ENCODE measurements at places on chromosomes 5 and 9.

DNA sequence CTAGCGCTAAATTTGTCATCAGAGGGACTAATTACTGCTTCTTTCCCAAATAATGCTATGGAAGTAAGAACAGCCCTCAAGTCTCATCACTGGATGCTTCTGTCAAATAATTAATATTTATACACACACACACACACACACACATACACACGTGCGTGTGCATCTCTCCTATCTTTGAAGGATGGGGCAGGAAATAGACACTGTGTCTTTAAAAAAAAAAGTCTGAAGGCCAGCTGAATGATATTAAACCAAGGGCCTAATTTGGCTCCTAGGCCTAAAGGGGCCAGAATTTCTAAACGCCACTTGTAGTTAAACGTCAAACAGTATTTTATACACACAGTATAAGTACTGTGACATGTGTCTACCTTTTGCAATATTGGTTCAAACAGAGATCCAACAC lies 3.3 kb downstream of the SLF1 start:
- no peak for DNase-seq

GRCh38 chr5:89255845-89256463 lies 373.0 kb upstream of the MEF2C start:
- no peak for DNase-seq

- DNase-seq, result no peak
These were observed 42.4 kb upstream of the LARP1 start for GRCh38 chr5:154712518-154713437.

DNA sequence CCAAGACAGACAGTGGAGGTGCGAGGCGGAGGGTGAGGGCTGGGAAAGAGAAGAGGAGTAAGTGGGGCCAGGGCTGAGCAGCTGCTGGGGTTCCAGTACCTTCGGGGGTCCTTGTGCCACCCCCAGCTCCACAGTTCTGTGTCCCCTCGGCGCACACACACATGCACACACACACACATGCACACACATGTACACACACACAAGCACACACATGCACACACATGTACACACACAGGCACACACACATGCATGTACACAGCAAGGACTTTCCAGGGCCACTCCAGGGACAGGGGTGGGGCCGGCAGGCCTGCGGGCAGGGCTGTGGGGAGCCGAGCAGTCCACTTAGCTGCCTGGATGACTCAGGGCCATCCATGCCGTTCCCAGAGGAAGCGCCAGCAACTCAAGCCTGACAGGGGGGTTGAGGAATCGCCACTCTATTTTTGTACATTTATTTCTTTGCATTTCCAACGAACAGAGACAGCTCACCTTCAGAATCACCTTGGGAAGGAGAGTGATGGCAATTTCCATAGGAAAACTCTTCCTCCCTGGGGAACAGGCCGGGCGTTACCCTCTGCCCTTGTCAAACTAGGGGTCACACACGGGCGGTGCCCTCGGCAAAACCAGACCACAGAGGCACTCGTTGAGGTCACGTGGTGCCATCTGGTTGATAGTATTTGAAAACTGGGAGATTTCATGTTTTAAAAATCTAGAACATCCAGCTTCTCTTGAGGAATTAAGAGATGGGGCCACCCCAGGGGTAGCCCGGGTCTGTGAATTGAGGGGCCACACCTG lies 135.7 kb downstream of the ADAMTS2 start:
- DNase-seq, result no peak

- DNase-seq, result no peak
These were observed 16.8 kb upstream of the SLC9A3 start for GRCh38 chr5:540906-541538.

DNA sequence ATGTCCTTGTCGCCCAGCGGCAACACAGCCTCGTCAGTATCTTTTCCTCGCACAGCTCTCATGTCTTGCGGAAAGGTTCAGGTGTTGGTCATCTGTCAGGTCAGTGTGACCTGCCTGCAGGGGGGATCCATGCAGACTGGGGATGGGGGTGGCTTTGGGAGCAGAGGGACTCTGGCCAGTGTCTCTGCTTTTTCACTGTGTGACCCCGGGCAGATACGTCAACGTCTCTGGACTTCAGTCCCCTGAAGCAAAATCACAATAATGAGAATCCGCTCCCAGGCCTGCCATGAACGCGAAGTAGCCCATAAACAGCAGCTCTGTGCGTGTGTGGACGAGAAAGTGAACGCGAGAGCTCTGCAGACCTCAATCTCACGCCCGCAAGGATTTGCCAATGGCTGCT lies 75.7 kb upstream of the FCN1 start:
- DNase-seq, result no peak

- no peak for DNase-seq
These were observed 513.7 kb upstream of the PTGER4 start for GRCh38 chr5:40165789-40166728.

GRCh38 chr5:123182072-123182471 lies 93.0 kb downstream of the PRDM6 start:
- DNase-seq, result no peak

DNA sequence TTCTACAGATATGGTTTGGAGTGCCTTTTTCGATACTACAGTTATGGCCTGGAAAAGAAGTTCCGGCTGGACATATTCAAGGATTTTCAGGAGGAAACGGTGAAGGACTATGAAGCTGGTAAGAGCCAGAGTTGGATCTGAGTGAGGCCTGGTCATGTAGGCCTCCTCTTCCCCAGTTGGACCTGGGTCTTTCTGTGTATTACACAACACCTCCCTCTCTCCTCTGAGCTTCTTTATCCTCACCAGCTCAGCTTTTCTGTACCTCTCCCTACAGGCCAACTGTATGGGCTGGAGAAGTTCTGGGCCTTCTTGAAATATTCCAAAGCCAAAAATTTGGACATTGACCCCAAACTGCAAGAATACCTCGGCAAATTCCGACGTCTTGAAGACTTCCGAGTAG lies 39.2 kb downstream of the FAXDC2 start:
- DNase-seq, result no peak

DNA sequence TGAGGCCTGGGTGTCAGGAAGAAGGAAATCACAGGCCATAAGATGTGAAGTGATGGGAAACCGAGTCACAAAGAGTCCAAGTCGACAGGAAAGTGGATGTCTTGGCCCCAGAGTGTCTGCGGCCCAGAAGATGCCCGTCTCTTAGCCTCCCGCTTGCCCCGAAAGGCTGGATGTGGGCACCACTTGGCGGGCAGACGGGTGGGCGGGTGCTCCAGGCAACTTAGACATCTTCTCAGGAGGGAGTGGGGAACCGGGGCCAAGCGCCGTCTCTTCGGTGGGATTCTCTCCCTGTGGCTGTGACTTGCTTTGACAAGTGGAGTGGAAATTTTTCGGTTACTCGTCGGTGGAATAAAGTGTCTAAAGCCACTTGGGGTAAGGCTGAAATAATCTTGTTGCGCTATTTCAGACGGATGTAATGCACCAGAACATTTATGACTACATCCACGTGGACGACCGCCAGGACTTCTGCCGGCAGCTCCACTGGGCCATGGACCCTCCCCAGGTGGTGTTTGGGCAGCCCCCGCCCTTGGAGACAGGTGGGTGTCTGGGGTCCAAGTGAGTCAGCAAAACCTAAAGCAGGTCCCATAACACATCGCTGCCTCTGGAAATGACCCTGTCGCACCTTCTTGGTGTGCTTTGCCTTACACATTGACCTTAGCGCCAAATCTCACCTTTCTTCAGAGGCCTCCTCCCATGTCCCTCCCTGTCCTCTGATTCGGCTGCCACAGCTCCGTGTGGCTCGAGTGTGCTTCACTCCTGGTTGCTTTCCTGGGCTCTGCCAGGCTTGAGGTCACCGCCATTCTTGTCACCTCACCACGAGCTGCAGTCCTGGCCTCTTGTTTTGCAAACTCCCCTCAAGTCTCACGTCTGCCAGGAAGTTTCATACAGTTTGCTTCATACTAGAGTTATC lies 20.4 kb upstream of the EXOC3 start:
- DNase-seq, result no peak

- DNase-seq, result no peak
These were observed 37.1 kb upstream of the PALM2AKAP2 start for GRCh38 chr9:109742776-109743348.

DNA sequence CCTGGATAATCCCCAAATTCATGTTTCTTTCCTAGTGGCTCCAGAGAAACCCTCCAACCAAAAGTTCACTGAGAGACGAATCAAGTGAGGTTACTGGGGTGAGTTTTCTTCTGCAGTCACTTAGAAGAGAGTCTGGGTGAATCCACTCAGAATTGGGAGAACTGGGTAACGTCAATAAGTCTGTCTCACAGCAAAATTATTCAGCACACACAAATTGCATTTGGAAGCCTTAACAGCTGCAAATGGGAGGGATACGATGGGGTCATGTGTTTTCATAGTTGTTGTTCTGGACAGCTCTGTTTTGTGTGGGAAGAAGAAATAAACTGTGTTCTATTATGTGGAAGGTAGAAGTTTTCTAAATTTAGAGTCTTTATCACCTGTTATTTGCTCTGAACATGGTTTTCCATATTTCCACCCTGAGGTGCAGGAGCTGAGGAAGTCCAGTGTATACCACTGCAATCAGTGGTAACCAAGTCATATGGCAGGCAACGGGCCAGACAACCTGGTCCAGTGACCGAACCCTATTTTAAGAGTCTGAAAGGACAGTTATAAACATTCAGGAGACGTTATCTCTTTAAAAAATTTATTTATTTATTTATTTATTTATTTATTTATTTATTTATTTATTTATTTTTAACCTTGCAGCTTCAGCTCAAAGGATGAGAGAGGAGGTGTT lies 21.9 kb downstream of the MARCHF3 start:
- no peak for DNase-seq

- no peak for DNase-seq
These were observed 1.4 kb downstream of the MZB1 start for GRCh38 chr5:139388198-139388821.

DNA sequence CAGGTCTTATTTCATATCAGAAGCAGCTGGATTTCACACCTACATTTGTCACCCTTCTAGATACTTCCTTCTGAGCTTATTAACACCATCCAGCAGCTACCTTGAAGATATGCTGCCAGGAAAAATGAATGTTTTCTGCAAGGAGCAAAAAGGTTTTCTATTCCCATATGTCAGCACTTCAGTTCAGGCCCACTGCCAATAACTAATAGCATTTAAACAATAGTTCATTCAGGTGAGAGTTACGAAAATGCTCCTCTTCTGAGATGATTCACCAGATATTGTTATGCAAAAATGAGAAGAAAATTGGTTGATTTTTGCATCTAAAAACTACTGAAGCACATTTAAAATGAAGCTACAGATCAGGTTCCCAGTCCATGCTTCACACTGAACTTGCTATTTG lies 56.4 kb upstream of the ISL1 start:
- DNase-seq, result no peak

GRCh38 chr5:161078793-161079192 lies 226.8 kb upstream of the ATP10B start:
- no peak for DNase-seq

GRCh38 chr5:147436596-147436995 lies 73.3 kb downstream of the DPYSL3 start:
- DNase-seq, result no peak

DNA sequence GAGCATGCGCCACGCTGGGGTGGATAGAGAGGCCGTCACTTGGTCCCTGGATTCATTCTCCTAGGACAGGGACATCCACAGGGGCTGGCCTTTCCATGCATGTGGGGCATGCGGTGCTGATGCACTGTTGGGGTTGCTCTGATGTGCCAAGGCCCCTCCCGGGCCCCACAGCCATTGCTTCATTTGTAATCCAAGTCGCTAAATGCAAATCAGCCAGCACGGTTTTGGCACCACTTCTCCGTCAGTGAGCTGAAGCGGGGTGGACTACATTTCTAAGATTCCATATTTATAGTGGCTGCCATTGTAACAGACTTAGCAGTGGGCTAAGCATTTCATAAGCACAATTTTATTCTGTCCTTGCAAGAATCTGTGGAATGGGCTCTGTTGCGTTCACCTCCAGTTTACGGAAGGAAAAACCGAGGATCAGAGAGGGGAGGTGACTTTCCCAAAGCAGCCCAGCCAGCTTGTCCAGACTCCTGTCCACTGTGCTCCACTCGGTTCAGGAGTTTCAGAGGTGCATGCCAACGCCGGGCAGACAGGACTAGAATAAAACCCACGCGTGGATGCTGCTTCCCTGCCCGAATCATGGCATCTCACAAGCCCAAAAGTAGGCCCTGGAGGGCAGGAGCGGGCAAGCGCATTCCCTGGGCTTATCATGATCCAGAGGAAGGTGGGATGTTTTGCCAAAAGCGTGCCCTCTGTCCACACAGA lies 102.6 kb upstream of the COL5A1 start:
- no peak for DNase-seq

GRCh38 chr5:24235946-24236345 lies 408.8 kb downstream of the CDH10 start:
- no peak for DNase-seq

- no peak for DNase-seq
These were observed 45.2 kb downstream of the RNF130 start for GRCh38 chr5:180026320-180026719.

DNA sequence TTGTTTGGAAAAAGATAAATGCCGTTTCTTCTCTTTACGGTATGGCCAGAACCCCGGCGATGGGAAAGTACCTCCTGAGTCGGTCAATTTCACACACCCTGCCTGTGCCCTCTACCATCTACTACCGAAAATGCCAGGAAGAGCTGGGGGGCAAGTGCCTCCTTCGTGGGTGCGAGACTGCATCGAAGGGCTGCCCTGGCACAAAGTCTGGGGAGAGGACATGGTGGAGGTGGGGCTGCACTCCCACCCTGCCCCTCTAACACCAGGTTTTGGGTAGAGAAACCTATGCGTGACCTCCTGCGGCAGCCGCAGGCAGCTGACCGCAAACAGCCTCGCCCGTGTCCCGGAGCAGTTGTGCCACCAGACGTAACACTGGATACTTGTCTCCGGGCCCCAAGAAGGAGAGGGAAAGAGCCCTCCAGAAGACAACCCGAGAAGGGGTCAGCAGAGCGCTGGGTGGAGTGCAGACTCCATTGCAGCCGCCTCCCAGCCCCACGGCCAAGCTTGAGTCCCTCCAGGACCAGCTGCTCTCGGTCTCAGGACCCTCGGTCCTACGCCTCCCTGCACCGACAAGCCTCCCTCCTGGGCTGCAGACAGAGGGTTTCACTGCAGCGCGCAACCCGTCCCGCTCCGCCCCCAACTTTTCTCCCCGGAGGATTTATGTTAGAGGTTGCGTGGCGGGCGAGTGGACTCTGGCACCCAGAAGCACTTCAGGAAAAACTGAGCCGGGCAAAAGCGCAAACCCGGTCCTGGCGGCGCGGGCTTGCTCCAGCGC lies 823 bp upstream of the PRDM6 start:
- DNase-seq, result no peak

DNA sequence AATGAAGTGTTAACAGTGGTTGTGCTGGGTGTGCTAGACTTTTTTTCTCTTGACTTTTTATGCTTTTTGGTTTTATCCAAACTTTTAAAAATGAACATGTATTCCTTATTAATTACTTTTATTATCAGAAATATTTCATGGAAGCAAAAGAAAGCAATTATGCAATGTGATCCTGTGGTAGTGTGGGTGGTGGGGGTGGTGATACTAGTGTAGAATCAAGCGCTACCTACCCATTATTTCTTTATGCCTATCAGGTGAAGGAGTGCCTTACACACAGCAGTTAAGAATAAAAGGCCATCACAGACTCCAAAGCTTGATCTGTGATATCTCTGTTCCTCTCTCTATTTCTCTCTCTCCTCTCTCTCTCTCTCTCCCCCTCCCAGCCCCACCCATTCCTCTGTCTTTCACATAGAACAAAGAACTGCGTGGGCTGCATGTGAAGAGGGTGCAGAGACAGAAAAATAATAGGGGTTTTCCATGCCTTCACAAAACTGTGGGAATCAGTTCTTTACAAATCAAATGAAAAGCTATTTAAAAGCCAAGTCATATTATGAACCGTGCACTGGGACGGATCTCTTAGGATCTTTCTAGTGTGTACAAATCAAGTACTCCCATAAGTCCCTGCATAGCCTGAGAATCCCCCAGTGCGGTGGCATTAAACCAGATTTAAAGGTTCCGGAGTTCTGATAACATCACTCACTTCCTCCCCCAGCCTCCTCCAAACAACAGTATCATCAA lies 351.2 kb downstream of the RAB3C start:
- DNase-seq, result no peak
